ENCODE measurements at places on chromosomes 4 and X.

- H3K27me3 ChIP-seq, result no peaks in the 10 kb centered on the region
- peaks cover 21% of the 10 kb centered on the region for H3K4me1 ChIP-seq
- no peak for DNase-seq
- H3K4me3 ChIP-seq, result no peak overlapping the region
- peak overlapping the region; percentile 54 for H3K27ac ChIP-seq
- no peaks in the 10 kb centered on the region for H3K36me3 ChIP-seq
Measured at GRCh38 chr4:119207051-119207450, 5.5 kb upstream of the USP53 start.

DNA sequence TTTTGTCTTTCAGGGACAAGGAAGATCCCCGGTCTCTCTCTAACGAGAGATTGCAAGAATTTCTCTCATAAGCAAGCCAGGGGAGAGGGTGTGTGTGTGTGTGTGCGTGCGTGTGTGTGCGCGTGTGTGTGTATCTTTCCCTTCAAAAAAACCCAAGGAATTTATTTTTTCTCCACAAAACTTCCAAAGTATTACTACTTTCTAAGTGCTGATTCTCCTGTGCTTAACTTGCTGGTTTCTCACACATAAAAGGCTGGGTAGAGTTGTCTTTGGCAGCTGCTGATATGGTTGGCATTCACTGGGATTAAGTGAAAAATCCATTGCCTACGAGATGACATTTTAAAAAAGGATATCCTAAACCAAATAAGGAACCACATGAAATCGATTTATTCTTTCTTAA lies 435.7 kb downstream of the RAPGEF2 start:
- H3K27ac ChIP-seq, result no peak overlapping the region
- no peaks in the 10 kb centered on the region for H3K36me3 ChIP-seq
- H3K4me3 ChIP-seq, result no peak overlapping the region
- no peaks in the 10 kb centered on the region for H3K27me3 ChIP-seq
- DNase-seq, result no peak

GRCh38 chr4:98521486-98521885 lies 136.9 kb downstream of the TSPAN5 start:
- DNase-seq, result no peak
- H3K27me3 ChIP-seq, result no peaks in the 10 kb centered on the region
- no peak overlapping the region for H3K27ac ChIP-seq
- H3K36me3 ChIP-seq, result no peaks in the 10 kb centered on the region

DNA sequence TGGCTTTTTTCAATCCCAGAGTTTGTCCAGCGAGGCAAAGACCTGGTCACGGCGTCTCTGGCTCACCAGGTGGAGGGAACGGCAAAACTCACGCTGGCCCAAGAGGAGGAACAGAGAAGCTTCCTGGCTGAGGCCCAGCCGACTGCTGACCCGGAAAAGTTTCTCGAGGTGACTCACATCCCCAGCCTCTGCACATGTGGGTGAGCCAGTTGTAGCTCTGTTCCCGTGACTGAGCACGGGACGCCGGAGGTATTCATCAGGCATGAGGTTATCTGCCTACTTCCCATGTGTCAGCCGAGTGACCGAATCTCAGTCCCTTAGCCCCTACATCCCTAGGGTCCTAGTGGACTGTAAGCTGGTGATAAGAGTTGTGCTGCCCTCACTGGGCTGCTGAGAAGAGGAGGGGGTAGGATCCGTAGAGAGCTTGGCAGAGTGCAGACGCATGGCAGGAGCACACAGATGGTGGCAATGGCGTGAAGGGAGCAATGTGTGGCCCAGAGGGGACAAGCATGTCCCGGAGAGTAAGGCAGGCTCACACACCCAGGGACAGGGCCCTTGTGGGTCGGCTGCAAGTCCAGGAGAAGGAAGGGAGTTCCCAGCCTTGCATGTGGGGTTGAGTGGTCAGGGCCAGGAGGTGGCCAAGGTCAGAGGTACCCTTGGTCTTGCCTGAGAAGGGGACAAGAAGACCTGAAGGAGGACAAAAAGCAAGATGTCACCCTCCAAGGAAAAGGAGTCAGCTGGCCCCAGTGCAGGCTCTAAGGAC lies 42.9 kb downstream of the EVC start:
- H3K4me1 ChIP-seq, result no peaks in the 10 kb centered on the region
- no peak overlapping the region for H3K4me3 ChIP-seq
- no peak overlapping the region for H3K27ac ChIP-seq
- H3K36me3 ChIP-seq, result no peaks in the 10 kb centered on the region
- no peaks in the 10 kb centered on the region for H3K27me3 ChIP-seq

DNA sequence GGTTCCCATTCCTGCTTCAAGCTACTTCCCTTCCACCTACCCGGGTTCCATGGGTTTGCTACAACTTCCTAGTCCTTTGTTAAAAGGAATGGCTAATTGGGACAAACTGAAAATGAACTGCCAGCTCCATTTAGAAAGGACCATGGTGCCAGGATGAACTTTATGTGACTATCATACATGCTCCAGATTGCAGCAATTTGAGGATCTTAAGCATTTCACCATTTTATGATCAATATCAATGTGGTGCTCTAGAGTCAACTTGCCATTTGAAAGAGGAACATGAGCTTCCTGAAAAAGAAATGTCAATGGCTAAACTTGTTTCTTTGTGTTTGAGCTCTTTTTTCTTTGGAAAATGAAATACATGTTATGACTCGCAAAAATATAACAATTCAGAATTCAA lies 92.7 kb upstream of the IL15 start:
- DNase-seq, result no peak
- H3K27me3 ChIP-seq, result no peaks in the 10 kb centered on the region
- H3K27ac ChIP-seq, result no peak overlapping the region
- no peak overlapping the region for H3K4me3 ChIP-seq

GRCh38 chr4:52049266-52049665 lies 1.8 kb upstream of the SPATA18 start:
- no peak for DNase-seq
- H3K4me1 ChIP-seq, result peaks cover 7% of the 10 kb centered on the region
- H3K27ac ChIP-seq, result no peak overlapping the region
- peaks cover 14% of the 10 kb centered on the region for H3K27me3 ChIP-seq

GRCh38 chr4:66372706-66373105 lies 702.4 kb upstream of the EPHA5 start:
- no peaks in the 10 kb centered on the region for H3K4me1 ChIP-seq
- no peak overlapping the region for H3K27ac ChIP-seq
- no peak overlapping the region for H3K4me3 ChIP-seq
- DNase-seq, result no peak
- no peaks in the 10 kb centered on the region for H3K27me3 ChIP-seq

- H3K27me3 ChIP-seq, result no peaks in the 10 kb centered on the region
- H3K4me3 ChIP-seq, result no peak overlapping the region
- no peak for DNase-seq
- no peaks in the 10 kb centered on the region for H3K36me3 ChIP-seq
- no peak overlapping the region for H3K27ac ChIP-seq
Measured at GRCh38 chrX:122087341-122087740, 1039.9 kb downstream of the GLUD2 start.

GRCh38 chrX:119093991-119094735 lies 21.4 kb downstream of the CT47C1 start:
- no peak for DNase-seq
- H3K4me1 ChIP-seq, result no peaks in the 10 kb centered on the region
- no peaks in the 10 kb centered on the region for H3K36me3 ChIP-seq
- H3K4me3 ChIP-seq, result no peak overlapping the region
- no peaks in the 10 kb centered on the region for H3K27me3 ChIP-seq

DNA sequence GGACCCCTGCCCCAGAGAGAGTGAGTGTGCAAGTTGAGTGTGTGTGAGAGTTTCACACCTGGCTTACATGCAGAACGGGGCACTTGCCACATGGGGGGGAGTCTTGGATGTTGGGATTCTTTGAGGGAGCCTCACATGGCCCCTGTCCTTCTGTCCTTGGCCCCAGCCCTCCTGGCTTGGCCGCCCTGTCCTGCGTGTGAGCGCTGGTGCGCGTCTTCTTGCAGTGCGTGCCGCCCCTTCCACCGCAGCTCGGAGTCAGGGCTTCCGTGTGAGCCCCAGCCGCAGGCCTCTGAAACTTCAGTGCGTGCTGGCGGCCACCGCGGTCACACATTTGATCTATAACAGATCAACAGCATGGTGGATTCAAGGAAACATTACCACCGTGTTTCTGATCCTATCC lies 30.1 kb upstream of the HGFAC start:
- peak; percentile 7 for DNase-seq
- H3K4me3 ChIP-seq, result no peak overlapping the region
- no peaks in the 10 kb centered on the region for H3K4me1 ChIP-seq
- peaks cover 14% of the 10 kb centered on the region for H3K36me3 ChIP-seq
- H3K27me3 ChIP-seq, result no peaks in the 10 kb centered on the region

DNA sequence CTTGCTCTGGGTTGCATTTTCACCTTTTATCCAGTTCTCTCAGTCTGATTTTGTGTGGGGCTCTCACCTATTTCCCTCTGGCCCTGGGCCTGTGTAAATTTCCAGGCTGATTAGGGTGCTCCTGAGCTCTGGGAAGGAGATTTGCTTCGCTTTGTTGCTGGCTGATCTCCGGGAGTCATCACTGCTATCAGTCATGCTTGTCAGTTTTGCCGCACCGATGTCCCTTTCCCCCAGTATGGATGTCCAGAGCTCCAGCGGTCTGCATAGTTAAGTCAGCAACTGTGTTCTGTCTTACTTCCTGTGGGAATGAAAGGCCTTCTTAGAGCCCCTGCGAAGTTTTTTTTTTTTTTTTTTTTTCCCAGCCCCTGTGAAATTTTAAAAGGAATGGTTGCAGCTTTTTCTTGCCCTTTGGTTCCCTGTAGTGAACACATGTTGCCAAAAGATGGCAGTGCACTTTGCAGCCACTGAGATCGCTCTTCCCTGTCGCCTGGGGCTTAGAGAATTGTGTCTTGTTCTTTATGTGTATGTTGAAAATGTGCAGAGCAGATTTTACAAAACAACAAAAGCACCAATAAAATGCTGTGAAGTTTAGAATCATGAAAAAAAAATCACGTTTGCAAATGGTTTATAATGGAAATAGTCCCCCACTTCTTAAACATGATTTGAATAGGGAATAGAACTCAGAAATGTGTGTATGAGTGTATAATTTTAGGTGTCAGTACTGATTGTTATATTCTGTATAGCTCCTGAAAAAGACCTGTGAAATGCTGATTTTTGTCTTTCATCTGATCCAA lies 109.1 kb upstream of the SLC4A4 start:
- H3K27ac ChIP-seq, result peak overlapping the region; percentile 66
- no peaks in the 10 kb centered on the region for H3K27me3 ChIP-seq
- DNase-seq, result no peak
- H3K4me3 ChIP-seq, result no peak overlapping the region
- no peaks in the 10 kb centered on the region for H3K36me3 ChIP-seq

- no peak for DNase-seq
- no peaks in the 10 kb centered on the region for H3K27me3 ChIP-seq
- no peak overlapping the region for H3K4me3 ChIP-seq
Measured at GRCh38 chrX:22165732-22166457, 106.8 kb upstream of the CBLL2 start.
